Activated naive CD8-positive, alpha-beta T cell treated with anti-CD3 and anti-CD28 coated beads, Interleukin-2, amount 50 U/mL, for 24 hours (primary cell): ENCODE measurements at places on chromosomes 7 and 10.

DNA sequence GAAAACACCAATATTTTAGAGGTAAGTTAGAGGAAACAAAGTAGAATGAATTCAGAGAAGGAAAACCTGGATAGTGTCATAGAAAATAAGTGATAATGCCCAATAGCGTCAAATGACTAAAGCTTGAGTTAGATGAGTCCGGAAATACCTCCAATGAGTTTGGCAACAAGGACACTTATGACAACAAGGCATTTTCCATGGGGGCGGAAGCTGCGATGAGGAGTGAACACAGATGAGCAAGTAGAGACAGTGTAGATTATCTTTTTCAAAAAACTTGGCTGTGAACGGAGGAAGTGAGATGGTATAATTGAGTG is 383 bp upstream of the R3HCC1L start:
- H3K36me3 ChIP-seq = peaks cover 9% of the 10 kb centered on the region
- H3K4me3 ChIP-seq = peak overlapping the region; percentile 94

DNA sequence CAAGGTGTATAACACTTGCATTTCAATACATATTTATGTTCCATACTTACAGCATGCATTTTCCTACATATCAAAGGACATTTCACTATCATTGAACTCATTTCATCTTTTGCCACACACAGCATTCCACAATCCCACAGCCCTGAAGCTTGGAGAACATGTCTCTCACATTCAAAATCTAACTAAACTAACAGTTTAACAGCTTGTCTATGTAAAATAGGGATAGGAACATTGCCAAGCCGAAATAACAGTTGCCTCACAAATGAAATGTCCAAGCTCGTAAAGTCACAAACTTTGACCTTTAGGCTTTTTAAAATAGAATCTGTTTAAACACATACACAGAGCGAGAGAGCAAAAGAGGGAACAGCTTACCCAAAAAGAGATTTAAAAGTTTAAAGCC is 65.3 kb downstream of the HGF start:
- no peaks in the 10 kb centered on the region for H3K27me3 ChIP-seq
- H3K27ac ChIP-seq = no peak overlapping the region
- no peaks in the 10 kb centered on the region for H3K36me3 ChIP-seq

DNA sequence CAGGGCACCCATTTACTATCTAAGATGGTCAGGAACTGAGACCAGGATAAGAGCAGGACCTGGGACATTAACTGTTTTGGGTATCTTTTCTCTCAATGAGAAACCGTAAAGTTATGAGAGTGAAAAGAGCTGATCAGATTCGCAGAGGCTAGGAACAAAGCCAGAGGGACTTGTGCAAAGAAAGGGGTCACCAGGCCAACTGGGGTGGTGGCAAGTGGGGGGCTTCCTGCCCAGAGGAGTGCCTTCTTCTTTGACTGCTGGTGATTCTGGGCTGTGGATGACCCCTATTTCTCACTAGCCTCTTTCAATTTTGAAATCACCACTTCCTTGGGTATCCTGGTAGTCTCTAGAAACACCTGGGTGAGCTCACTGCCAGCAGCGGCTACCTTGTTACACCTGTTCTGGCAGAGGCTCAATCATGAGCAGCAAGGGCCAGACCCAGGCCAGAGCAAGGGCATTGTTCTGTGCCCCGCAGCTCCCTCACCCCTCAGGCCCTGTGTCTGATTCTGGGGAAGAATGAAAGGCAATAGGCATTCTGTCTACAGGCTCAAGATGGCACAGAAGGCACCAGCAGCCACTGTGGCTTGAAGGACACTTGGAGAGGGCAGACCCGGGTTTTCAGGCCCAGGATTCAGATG is 999 bp downstream of the SFTPD start:
- H3K27me3 ChIP-seq = no peaks in the 10 kb centered on the region
- no peaks in the 10 kb centered on the region for H3K4me1 ChIP-seq
- no peak overlapping the region for H3K27ac ChIP-seq
- H3K4me3 ChIP-seq = no peak overlapping the region
- DNase-seq = no peak

GRCh38 chr10:98366062-98366530 is 48.9 kb downstream of the PYROXD2 start:
- peaks cover 3% of the 10 kb centered on the region for H3K27me3 ChIP-seq
- no peak overlapping the region for H3K27ac ChIP-seq
- peaks cover 8% of the 10 kb centered on the region for H3K4me1 ChIP-seq
- H3K36me3 ChIP-seq = no peaks in the 10 kb centered on the region

GRCh38 chr10:113177156-113177935 is 227.3 kb downstream of the TCF7L2 start:
- no peaks in the 10 kb centered on the region for H3K36me3 ChIP-seq
- no peak for DNase-seq
- H3K4me3 ChIP-seq = no peak overlapping the region
- H3K27me3 ChIP-seq = no peaks in the 10 kb centered on the region
- no peaks in the 10 kb centered on the region for H3K4me1 ChIP-seq
- no peak overlapping the region for H3K27ac ChIP-seq

DNA sequence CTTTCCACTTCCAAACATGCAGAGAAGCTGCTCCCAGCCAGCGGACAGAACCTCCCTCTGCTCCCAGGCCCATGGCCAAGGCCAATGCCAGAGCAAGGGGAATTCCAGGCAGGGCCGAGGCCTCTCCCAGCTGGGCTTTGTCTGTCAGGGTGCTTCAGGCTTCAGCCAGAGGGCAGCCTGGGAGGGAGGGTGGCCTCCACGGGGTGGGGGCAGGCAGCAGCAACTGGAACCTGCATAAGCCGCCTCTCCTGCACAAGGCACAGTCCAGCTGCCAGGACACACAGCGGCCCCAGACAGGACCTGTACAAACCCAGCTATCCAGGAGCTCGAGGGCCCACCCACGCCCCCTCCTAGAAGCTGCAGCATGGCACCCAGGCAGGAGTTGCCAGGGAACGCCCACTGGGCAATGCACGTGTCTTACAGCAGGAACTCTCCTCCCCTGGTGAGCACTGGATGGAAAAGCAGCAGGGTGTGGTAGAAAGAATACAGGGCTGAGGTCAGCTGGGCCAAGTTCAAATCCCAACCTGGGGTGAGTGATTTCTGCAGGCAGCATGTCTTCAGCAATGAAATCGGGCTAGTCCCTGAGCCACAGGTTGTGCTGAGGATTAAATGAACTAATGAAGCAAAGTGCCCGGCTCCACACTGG is 7.6 kb downstream of the FAM53B start:
- no peak for DNase-seq
- H3K27me3 ChIP-seq = peaks cover 6% of the 10 kb centered on the region
- peaks cover 12% of the 10 kb centered on the region for H3K36me3 ChIP-seq
- no peak overlapping the region for H3K27ac ChIP-seq
- H3K4me3 ChIP-seq = no peak overlapping the region
- peaks cover 98% of the 10 kb centered on the region for H3K4me1 ChIP-seq

GRCh38 chr10:69498711-69499471 is 47.6 kb downstream of the TSPAN15 start:
- no peaks in the 10 kb centered on the region for H3K36me3 ChIP-seq
- no peaks in the 10 kb centered on the region for H3K4me1 ChIP-seq
- no peak for DNase-seq
- H3K27me3 ChIP-seq = no peaks in the 10 kb centered on the region
- H3K4me3 ChIP-seq = no peak overlapping the region

GRCh38 chr10:71998840-71999194 is 34.6 kb downstream of the CHST3 start:
- H3K4me1 ChIP-seq = no peaks in the 10 kb centered on the region
- H3K4me3 ChIP-seq = no peak overlapping the region
- no peaks in the 10 kb centered on the region for H3K36me3 ChIP-seq
- H3K27ac ChIP-seq = no peak overlapping the region

- no peak overlapping the region for H3K4me3 ChIP-seq
- H3K27me3 ChIP-seq = no peaks in the 10 kb centered on the region
- no peak for DNase-seq
- H3K27ac ChIP-seq = no peak overlapping the region
- peaks cover 4% of the 10 kb centered on the region for H3K36me3 ChIP-seq
- H3K4me1 ChIP-seq = no peaks in the 10 kb centered on the region
Observed at GRCh38 chr10:132730573-132730953, 55.4 kb downstream of the NKX6-2 start.

GRCh38 chr7:73773700-73774517 is 3.8 kb upstream of the CLDN3 start:
- H3K36me3 ChIP-seq = no peaks in the 10 kb centered on the region
- H3K27me3 ChIP-seq = peaks cover 32% of the 10 kb centered on the region
- no peak overlapping the region for H3K4me3 ChIP-seq
- H3K4me1 ChIP-seq = peaks cover 4% of the 10 kb centered on the region
- H3K27ac ChIP-seq = no peak overlapping the region

GRCh38 chr10:7202793-7203355 is 208.0 kb downstream of the SFMBT2 start:
- H3K36me3 ChIP-seq = peaks cover 50% of the 10 kb centered on the region
- no peak overlapping the region for H3K4me3 ChIP-seq
- H3K4me1 ChIP-seq = peaks cover 17% of the 10 kb centered on the region
- H3K27ac ChIP-seq = no peak overlapping the region
